ENCODE measurements at places on chromosomes 1 and 21.

GRCh38 chr1:65238010-65238409 lies 71.3 kb upstream of the DNAJC6 start:
- no peak for DNase-seq

DNA sequence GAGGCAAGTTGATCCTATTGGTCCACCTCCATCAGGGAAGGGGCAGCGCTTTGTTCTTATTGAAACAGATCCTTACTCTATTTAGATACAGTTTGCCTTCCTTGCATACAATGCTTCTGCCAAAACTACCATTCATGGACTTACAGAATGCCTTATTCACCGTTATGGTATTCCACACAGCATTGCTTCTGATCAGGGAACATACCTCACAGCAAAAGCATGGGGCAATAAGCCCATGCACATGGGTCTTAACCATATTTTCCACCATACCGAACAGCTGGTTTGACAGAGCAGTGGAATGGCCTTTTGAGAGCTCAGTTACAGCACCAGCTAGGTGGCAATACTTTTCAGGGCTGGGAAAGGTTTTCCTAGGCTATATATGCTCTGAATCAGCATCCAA lies 544.8 kb upstream of the ADGRL4 start:
- no peak for DNase-seq

DNA sequence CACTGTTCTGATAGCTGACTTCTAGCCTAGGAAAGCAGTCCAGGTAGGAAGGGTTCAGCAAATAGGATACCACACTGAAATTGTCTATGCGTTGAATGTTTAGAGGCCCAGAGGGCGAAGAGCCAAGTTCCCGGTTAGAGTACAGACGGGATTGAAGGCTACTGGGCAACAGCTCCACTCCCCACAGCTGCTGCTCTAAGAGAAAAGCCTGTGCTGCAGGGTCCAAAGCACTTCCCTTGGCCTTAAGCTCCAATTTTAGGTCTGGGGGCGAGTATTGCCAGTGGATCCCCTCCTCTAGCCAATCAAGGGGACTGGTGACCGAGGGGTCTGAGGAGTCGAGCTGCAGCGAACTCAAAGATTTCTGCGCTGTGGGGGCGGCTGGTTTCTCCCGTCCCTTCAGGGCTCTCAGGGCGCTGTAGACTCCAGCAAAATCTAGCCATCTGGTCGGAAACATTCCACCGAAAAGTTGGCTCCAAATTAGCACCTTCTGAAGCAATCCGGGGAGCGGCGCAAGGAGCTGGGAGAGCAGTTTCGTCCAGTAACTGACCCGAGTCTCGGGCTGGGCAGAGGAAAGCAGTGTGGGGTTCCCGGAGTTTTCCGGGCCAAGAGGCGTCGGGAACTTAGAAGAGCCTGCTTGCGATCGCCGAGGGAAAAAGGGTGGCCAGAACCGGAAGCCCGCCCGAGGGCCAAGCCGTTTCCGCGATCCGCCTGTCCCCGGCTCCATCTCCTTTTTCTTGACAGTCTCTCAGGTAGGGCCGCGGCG lies 748 bp downstream of the PPP1R15B start:
- no peak for DNase-seq

DNA sequence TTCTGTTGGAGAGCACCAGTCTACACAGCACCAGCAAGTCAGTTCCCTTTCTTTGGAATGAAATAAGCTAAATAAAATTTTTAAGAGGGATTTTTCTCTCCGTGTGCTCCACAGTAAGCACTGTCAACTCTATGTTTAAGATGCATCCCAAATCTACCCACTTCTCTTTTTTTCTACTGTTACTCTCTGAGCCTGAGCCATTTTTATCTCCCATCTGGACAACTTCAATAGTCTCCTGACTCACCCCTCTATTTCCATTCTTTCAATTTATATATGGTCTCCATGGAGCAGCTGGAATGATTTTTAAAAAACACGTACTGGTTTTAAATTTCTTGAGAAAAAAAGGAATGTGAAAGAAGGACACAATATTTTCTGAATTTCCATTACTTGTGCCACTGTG lies 24.7 kb upstream of the CCT8 start:
- no peak for DNase-seq

GRCh38 chr1:156384007-156384406 lies 15.0 kb downstream of the RHBG start:
- DNase-seq: no peak

DNA sequence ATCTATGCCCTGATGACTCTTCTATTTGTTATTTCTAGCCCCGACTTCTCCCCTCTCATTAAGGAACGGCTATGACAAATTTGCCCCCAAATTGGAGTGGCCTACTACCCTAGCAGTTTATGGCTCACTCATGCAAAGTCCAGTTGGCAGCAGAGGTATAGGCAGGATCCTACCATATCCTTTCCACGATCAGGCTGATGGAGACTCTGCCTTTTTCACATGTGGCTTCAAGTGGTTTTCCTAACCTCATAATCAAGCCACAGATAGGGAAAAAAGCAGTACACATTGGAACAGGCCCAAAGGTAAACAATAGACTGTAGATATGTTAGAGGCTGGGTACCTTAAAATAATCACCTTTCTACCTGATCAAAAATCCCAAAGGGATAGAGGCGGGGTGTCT lies 292.5 kb downstream of the NCAM2 start:
- no peak for DNase-seq

DNA sequence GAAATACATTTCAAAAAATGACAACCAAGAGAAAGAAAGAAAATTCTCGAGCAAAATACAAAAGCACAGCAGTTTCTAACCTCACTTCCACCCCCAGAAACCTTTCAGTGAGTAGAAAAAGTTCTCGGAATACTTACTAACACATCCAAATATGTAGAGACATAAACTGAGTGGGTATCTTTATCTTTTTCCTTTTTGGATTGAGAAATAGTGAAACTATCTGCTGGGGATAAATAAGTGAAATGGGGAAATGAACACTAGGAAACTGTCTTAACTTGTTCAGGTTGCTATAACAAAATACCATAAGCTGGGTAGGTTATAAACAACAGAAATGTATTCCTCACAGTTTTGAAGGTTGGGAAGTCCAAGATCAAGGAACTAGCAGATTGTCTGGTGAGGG lies 72.0 kb downstream of the VCAM1 start:
- DNase-seq: no peak

DNA sequence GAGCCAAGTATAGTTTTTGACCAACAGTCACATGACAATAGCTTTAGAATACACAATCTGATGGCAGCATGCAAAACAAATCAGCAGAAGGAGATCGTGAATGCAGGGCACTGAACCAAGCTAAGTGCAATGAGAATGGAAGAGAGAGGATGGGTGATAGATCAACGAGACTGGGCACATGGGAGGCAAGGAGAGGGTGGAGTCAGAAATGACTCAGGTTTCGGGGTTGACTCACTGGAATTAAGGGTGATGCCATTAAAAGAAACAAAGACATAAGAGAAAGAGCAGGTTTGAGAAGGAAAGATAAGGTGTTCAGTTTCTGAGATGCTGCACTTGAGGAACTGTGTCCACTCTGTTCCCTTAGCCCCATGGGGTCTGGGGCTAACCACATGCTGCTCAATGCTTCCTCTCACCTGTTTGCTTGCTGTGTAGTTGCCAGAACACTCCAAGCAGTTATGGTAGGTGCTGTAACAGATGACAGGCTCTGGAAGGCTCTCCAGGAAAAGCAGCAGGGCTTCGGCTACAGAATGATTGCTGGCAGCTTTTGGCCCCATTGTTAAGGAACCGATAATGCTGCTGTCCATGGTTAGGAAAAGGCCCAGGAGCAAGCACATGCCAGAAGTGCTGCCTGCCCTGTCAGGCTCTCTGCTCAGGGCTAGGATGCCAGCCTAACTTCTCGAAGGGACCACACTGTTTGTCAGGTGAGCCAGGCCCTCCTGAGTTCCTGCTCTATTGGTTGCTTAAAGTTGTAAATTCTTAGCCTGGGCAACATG lies 6.1 kb upstream of the MTF1 start:
- DNase-seq: no peak

- DNase-seq: peak; percentile 14
These were observed at the start of gene NT5C1A for GRCh38 chr1:39671793-39672550. NT5C1A (minus strand) TSS chr1:39672107; CDS start chr1:39672038, 69 bp downstream.

DNA sequence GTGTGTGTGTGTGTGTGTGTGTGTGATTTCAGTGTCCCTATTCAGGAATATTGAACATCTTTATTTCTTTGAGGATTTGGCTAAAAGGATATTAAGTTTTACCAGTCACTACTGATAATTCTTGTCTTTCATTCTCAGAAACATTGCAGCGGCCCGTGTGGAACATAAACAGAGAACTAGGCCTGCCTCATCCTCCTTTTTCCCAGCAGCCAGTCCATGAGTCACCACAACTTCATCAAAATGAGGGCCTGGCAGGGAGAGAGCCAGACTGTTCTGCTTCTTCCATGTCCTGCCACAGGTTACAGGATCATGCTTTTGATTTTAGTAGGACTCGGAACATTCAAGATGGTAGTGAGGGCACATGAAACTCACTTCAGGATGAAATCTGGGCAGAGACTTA lies 50.7 kb downstream of the LRIG2 start:
- DNase-seq: no peak

- DNase-seq: no peak
These were observed 82.1 kb downstream of the GFI1 start for GRCh38 chr1:92404661-92405060.

DNA sequence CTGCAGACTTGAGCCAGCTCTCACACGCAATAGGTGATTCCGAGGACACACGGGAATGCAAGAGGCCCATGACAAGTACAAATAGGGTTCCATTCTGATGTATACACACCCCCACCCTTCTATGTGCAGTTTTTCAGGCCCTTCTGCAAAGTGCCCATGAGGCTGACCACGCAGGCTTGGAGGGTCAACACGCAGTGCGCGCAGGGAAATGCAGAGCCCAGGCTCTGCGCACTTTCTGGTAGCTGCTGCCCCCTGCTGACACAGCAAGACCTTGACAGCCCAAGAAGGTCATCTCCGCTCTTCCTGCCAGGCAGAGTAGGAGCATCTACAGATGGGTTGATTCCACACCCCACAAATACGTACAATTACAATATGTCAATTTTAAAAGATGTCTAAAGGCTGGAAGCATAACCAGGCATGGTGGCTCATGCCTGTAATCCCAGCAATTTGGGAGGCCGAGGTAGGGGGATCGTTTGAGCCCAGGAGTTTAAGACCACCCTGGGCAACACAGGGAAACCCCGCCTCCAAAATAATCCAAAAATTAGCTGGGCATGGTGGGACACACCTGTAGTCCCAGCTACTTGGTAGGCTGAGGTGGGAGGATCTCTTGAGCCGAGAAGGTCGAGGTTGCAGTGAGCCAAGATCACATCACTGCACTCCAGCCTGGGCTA lies 18.5 kb downstream of the SH3BP5L start:
- peak; percentile 68 for DNase-seq

DNA sequence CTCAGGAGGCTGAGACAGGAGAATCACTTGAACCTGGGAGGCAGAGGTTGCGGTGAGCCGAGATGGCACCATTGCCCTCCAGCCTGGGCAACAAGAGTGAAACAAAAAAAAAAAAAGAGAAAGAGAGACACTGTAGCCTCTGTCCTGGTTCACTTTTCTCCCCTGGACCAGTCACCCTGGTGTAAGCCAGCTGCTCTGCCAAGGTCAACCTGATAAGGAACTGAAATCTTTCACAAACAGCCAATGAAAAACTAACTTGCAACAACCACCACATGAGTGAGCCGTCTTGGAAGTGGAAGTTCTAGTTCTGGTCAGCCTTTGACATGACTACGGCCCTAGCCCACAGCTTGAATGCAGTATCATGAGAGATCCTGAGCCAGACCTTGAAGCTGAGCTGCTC lies 36.8 kb upstream of the CXADR start:
- DNase-seq: no peak

DNA sequence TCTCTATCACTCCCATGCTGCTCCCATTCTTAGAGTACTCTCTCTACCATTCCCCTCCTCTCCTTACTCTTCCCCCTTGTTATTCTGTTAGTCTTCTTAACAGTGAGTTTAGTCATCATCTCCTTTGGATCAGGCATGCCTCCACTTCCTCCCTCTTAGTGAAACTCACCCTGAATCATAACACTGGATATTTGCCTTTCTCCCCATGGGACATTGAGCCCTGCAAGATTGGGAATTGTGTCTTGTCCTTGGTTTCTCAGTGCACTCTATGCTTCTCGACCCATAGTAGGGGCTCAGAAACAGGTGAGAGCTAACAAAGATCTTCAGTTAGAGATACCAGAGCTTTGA lies 68.3 kb upstream of the GCLM start:
- DNase-seq: no peak

GRCh38 chr1:232477728-232478127 lies 152.2 kb downstream of the SIPA1L2 start:
- no peak for DNase-seq

DNA sequence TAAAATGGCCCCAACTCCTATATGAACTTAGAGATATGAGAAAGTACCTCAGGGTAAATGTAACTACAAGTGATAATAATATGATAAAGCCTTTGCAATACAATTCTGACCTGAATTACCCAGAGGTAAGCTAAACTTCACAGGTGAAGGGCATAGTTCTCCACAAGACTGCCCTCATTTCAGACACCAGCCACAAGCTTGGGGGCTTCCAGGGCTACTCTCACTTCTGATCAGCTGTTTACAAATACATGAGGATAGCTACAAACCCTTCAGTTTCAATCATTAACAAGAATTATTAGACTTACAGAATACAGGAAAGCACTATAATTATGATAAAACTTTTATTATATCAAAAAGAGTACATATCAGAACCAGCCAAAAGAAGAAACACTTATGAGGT lies 18.7 kb upstream of the DPH5 start:
- no peak for DNase-seq

DNA sequence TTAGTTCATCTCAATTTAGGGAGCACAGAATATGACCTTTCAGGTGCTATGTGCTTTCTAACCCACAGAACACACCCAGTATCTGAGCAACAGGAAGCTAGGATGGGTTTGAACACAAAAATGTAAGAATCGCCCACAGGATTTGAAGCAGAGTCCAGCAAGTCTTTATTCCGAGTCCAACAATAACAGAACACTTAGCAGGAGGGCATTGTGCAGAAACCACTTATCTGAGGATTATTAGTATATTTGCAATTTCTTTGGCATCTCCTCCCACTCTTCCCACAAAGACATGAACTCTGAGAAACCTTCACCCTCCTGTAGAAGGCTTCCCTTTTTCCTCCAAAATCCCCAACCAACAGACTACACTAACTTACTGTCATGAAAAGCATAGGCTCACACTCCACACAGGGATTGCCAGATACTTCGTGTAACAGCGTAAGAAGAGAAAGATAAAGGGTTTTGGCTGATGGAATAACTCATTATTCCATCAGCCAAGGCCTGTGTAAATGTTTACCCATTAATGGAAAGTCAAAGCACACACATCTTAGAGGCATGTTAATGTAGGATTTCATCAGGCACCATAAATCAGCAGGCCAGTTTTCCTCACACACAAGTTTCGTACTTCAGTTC lies 16.1 kb downstream of the SIPA1L2 start:
- DNase-seq: no peak

DNA sequence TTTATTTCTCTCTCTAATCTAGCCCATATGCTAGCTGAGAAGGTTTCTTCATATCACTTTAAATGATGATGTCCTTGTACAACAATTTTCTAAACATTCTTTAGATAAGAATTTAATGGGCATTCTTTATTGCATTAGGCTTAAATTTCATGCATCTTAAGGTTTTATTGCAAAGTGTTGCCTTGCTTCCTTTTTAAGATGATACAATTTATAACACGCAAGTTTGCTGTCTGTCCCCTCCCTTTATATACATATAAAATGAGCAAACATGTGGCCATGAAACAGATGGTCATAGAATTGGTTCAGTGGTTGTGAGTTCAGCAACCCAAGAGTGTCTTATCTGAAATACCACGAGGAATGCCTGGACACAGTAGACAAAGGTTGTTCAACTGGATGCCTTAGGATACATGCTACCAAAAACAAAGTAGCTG lies 12.1 kb downstream of the NBPF3 start:
- DNase-seq: no peak

GRCh38 chr1:41915786-41916571 lies 2.7 kb downstream of the HIVEP3 start:
- DNase-seq: peak; percentile 58
